Endothelial cell of umbilical vein (primary cell): ENCODE measurements at places on chromosomes 13 and 19. TPM values are rescaled to one million over a fixed set of nuclear protein-coding genes. Genes with fewer than 3 reads are reported as not detected.

Gene CYP4F2
- not detected in 2 replicates for total RNA-seq

DNA sequence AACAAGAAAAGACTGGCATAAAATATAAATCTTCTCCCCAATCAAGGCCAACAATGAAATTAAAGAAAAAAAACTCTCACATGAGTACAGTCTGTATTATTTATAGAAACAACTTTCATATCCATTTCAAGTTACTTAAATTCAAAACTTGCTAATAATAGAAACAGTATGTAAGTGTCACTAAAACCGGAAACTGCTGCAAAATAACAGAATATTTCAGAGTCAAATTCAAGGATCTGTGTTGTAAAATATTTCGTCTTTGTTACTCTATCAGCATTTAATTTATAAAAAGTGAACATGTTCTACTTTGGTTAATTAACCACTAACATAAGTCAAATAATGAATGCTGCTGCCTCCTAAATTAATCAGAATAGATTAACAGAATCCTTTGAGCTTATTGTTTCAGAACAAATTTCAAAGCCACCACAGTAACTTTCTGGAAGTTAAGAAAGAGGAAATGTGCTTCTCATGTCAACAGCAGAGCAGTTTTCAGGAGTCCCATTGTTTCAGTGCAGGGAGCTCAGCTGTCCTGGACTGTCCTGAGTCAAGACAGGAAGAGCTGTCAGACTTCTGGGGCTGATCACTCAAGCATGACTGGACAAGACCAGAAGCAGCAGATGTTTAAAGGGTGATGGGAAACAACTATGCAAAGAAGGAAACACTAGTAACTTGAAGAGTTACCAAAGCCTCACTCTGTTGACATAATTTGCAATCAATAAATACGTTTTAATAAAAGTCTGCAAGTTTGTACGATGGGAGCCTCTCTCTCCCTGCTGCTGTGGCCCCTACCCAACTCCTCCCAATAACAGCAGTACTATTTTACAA, 76.9 kb downstream of the FOXO1 start:
- H3K4me3 ChIP-seq: peak overlapping the region; percentile 14
- peak overlapping the region; percentile 87 for H3K27ac ChIP-seq
- no peaks in the 10 kb centered on the region for H3K27me3 ChIP-seq

Gene CD320
- total RNA-seq: 84.9 and 86.7 TPM in 2 replicates

- DNase-seq: peak; percentile 93
- H3K27me3 ChIP-seq: no peaks in the 10 kb centered on the region
- no peaks in the 10 kb centered on the region for H3K36me3 ChIP-seq
- H3K4me3 ChIP-seq: no peak overlapping the region
- H3K27ac ChIP-seq: peak overlapping the region; percentile 86
- peaks cover 8% of the 10 kb centered on the region for H3K4me1 ChIP-seq
Observed at GRCh38 chr19:2507109-2507508, 31.2 kb downstream of the GADD45B start.

- no peak for DNase-seq
- no peak overlapping the region for H3K27ac ChIP-seq
- H3K4me3 ChIP-seq: no peak overlapping the region
- no peaks in the 10 kb centered on the region for H3K36me3 ChIP-seq
- no peaks in the 10 kb centered on the region for H3K4me1 ChIP-seq
- H3K27me3 ChIP-seq: peaks cover 4% of the 10 kb centered on the region
Observed at GRCh38 chr13:33785384-33785783, 32.6 kb upstream of the RFC3 start.

Gene GPR12
- not detected in 2 replicates for total RNA-seq

- H3K36me3 ChIP-seq: no peaks in the 10 kb centered on the region
- H3K4me3 ChIP-seq: no peak overlapping the region
- no peak overlapping the region for H3K27ac ChIP-seq
- no peaks in the 10 kb centered on the region for H3K4me1 ChIP-seq
- no peaks in the 10 kb centered on the region for H3K27me3 ChIP-seq
- DNase-seq: peak; percentile 68
Observed at GRCh38 chr19:47707135-47707925, 5.9 kb upstream of the EHD2 start.

GRCh38 chr13:78430166-78430791, 173.1 kb downstream of the POU4F1 start:
- no peak overlapping the region for H3K27ac ChIP-seq
- H3K4me1 ChIP-seq: no peaks in the 10 kb centered on the region
- H3K4me3 ChIP-seq: no peak overlapping the region
- no peaks in the 10 kb centered on the region for H3K27me3 ChIP-seq
- no peak for DNase-seq

GRCh38 chr13:24004142-24004899, 107.0 kb upstream of the C1QTNF9B start:
- no peaks in the 10 kb centered on the region for H3K36me3 ChIP-seq
- peaks cover 12% of the 10 kb centered on the region for H3K27me3 ChIP-seq
- H3K4me1 ChIP-seq: no peaks in the 10 kb centered on the region
- no peak overlapping the region for H3K27ac ChIP-seq
- no peak for DNase-seq

Gene KLF1
- total RNA-seq: not detected in 2 replicates

Gene BRCA2
- total RNA-seq: 16.1 and 17.5 TPM in 2 replicates

GRCh38 chr19:34131100-34131499, 41.2 kb upstream of the LSM14A start:
- H3K36me3 ChIP-seq: no peaks in the 10 kb centered on the region
- H3K4me3 ChIP-seq: no peak overlapping the region
- DNase-seq: no peak

Gene DOCK9
- 323 and 334 TPM in 2 replicates for total RNA-seq

Gene RCBTB1
- 23.6 and 23.8 TPM in 2 replicates for total RNA-seq

- no peaks in the 10 kb centered on the region for H3K27me3 ChIP-seq
- no peak overlapping the region for H3K4me3 ChIP-seq
- no peak for DNase-seq
- H3K4me1 ChIP-seq: no peaks in the 10 kb centered on the region
- H3K36me3 ChIP-seq: no peaks in the 10 kb centered on the region
- H3K27ac ChIP-seq: no peak overlapping the region
Observed at GRCh38 chr13:61466280-61466679, 50.6 kb upstream of the PCDH20 start.

Gene SLC7A9
- total RNA-seq: not detected in 2 replicates

Gene SIGLEC8
- not detected in 2 replicates for total RNA-seq

GRCh38 chr13:114154476-114154875, 22.1 kb upstream of the RASA3 start:
- no peaks in the 10 kb centered on the region for H3K27me3 ChIP-seq
- no peaks in the 10 kb centered on the region for H3K4me1 ChIP-seq
- DNase-seq: no peak
- H3K27ac ChIP-seq: no peak overlapping the region
- no peak overlapping the region for H3K4me3 ChIP-seq

Gene ZNF525
- total RNA-seq: 3.7 and 3.8 TPM in 2 replicates

DNA sequence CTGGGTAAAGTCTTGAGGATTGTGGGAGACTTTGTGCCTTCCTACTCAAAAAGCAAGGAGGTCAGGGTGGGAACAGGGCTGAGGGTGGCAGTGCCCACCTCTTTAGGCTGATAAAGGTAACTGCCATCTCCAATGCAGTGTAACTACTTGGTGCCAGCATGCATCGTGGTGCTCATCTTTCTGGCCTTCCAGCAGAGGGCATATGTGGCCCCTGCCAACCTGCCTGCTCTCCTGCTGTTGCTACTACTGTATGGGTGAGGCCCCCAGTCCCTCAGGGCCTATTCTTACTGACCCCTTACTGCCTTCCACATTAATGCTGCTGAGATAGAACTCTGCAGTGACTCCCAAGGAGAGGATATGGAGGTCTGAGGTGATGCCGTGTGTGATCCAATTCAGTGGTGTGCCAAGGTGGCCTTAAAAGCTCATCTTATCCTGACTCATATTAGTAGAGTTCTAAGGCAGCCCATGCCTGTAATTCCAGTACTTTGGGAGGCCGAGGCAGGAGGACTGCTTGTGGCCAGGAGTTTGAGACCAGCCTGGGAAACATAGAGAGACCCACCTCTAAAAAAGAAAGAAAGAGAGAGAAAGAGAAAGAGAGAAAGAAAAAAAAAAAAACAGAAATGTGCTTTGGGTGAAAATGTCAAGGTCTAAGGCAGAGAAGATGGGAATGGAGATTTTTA, 9.7 kb upstream of the ARHGAP45 start:
- no peaks in the 10 kb centered on the region for H3K27me3 ChIP-seq
- H3K4me3 ChIP-seq: no peak overlapping the region
- H3K4me1 ChIP-seq: no peaks in the 10 kb centered on the region
- no peaks in the 10 kb centered on the region for H3K36me3 ChIP-seq

GRCh38 chr19:40705362-40705651, 11.4 kb downstream of the COQ8B start:
- no peaks in the 10 kb centered on the region for H3K27me3 ChIP-seq
- H3K4me3 ChIP-seq: no peak overlapping the region
- peaks cover 13% of the 10 kb centered on the region for H3K36me3 ChIP-seq
- H3K4me1 ChIP-seq: no peaks in the 10 kb centered on the region

DNA sequence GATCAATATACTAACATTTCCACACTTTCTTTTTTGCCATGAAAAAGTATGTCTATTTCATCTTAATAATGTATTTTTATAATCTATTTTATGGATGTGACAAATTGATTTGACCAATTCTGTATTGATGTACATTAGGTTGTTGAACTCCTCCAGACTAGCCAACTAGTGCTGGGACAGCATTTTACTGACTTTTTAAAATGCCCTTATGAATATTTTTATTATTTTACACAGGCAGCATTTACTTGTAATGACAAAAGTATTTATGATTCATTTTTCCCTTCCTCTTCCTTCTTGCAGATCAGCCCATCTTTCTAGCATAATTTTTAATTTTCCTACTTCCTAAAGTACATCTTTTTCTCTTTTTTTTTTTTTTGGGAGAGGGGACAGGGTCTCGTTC, 918 bp upstream of the FUZ start:
- DNase-seq: no peak
- peaks cover 28% of the 10 kb centered on the region for H3K4me1 ChIP-seq
- peak overlapping the region; percentile 93 for H3K27ac ChIP-seq
- no peaks in the 10 kb centered on the region for H3K36me3 ChIP-seq

DNA sequence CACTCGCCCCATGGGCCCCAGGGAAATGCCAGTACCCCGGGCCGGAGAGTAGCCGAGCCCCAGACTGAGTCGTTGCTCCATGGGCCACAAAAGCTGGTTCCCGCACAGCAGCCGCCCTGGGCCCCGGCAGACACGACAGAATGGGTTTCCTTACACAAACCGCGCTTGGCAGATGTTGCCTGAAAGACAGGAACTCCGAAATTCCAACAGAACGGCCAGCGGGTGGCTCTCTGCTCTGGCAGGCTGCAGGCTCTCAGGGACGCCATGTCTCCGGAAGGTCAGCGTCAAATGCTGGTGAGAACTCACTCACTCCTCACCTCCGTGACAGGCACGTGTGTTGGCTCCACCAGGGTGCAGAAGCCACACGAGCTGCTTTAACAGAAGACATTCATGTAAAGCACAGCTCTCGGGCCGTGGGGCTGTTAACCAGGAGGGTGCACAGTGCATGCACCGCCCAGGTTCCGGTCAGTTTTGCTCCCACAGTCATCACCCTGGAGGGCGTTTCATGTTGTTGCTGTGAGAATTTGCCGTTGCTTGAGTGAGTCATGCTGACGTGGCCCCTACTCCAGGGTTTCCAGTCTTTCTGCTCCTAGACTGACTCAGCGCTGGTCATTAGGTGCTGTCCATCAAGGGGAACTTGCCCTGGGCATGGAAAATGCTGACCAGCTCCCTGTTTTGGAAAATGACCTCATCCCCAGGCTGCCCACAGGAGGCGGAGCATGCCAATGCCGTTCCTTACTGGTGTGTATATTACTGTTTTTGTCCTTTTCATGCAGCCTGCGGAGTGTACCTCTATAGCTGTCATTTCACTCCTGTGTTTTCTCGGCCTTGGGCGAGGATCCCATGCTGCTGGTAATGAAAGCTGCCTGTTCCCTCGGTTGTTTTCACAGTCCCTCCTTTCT, 44.8 kb downstream of the ANKRD10 start:
- H3K36me3 ChIP-seq: no peaks in the 10 kb centered on the region
- H3K27ac ChIP-seq: peak overlapping the region; percentile 86
- H3K27me3 ChIP-seq: peaks cover 2% of the 10 kb centered on the region

Gene CACNG7
- total RNA-seq: 0.78 and 1.3 TPM in 2 replicates

Gene RPL28
- total RNA-seq: 1,738 and 1,872 TPM in 2 replicates

DNA sequence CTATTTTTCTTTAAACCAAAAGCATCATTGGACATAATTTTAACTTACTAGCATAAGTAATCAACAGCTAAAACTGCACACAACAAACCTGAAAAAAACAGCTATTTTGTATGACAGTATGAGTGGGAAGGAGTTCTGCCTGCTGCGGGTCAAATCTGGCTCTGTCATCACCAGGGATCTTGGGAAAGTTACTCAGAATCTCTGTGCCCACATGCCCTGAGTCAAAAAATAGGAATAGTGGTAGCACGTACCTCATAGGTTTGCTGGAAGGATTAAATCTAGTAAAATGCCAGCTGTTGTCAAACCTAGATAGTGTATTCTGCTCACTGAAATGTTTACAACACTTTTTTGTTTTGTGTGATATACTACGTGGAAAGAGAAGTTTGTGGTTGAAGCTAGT, 1.1 kb downstream of the CLN5 start:
- no peaks in the 10 kb centered on the region for H3K36me3 ChIP-seq
- H3K4me1 ChIP-seq: peaks cover 13% of the 10 kb centered on the region
- no peak overlapping the region for H3K4me3 ChIP-seq
- no peaks in the 10 kb centered on the region for H3K27me3 ChIP-seq
- no peak for DNase-seq

- H3K36me3 ChIP-seq: no peaks in the 10 kb centered on the region
- H3K27me3 ChIP-seq: no peaks in the 10 kb centered on the region
- H3K4me1 ChIP-seq: peaks cover 10% of the 10 kb centered on the region
- no peak overlapping the region for H3K4me3 ChIP-seq
- no peak overlapping the region for H3K27ac ChIP-seq
Observed at GRCh38 chr13:80054806-80055205, 286.1 kb downstream of the SPRY2 start.

DNA sequence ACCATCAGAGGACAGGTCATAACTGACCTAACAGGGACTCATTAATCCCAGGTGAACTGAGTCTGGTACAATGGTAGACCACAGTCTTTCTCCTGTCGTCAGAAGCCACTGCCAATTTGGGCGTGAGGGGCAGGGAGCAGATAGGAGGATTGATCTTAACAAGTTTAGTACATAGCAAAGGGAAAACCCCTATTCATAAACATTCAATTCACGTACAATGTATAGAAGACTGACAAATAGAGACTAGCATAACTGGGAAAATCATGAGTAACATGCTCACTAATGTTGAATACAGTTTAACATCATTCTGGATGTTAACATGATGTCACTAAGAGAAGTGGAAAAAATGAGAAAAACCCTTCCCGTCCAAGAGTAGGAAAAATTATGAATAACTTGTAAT, 54.1 kb downstream of the SLC7A1 start:
- H3K4me1 ChIP-seq: peaks cover 25% of the 10 kb centered on the region
- no peaks in the 10 kb centered on the region for H3K36me3 ChIP-seq
- no peak overlapping the region for H3K4me3 ChIP-seq
- no peak for DNase-seq
- no peak overlapping the region for H3K27ac ChIP-seq

- DNase-seq: no peak
- H3K4me3 ChIP-seq: no peak overlapping the region
- H3K27me3 ChIP-seq: no peaks in the 10 kb centered on the region
- no peaks in the 10 kb centered on the region for H3K36me3 ChIP-seq
- no peak overlapping the region for H3K27ac ChIP-seq
- no peaks in the 10 kb centered on the region for H3K4me1 ChIP-seq
Observed at GRCh38 chr13:111343186-111343805, 22.9 kb downstream of the TEX29 start.
